ENCODE measurements at places on chromosomes 7 and 10. TPM values are rescaled to one million over a fixed set of nuclear protein-coding genes. Genes with fewer than 3 reads are reported as not detected.

UPP1 gene
- 16.1 TPM for total RNA-seq

SP4 gene
- total RNA-seq: 4.2 TPM

SLF2 gene
- 19.0 TPM for total RNA-seq

GJD4 gene
- not detected for total RNA-seq

LRRN3 gene
- 0.84 TPM for total RNA-seq
